ENCODE measurements at places on chromosomes 3 and 15. TPM values are rescaled to one million over a fixed set of nuclear protein-coding genes. Genes with fewer than 3 reads are reported as not detected.

DNA sequence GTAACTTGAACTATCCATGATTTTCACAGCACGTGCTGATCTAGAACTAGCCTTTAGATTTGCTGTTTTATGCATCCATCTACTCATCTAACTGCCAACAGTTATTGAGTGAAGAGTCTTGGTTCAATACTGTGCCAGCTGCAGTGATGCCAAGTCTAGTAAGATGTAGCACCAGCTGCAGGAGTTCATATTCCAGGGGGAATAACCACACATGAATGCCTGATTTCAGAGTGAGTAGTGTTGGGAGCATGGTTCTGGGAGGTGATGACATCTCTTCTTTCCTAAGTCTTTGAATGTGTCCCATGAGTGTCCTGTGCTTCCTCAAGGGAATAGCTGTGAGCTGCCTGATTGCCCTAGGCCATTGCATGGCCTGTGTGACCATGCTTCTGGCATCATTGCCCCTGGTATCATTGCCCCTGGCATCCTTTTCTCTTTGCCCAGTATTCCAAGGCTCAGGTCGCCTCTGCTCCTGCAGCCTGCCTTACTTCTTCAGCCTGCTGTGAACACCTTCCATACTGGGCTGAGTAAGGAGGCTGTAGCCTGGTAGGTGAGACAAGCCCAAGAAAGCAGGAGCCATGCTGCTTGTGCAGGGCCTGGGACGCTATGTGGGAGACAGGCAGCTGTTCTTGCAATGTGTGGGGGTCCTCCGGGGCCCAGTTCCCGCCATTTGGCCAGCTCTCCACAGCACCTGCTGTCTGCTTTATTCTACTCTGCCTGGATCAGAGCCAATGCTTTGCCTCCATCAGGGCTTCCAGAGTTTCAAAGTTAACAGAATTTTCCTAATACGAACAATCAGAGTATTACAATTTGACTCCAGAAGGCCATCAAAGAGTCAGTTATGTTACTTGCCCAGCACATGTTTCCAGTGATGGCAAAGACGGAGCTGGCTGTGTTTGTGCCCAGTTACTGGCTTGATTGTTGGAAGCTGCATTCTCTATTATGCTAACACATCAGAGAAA is 73.2 kb downstream of the CLSTN2 start:
- no peak for DNase-seq

DNA sequence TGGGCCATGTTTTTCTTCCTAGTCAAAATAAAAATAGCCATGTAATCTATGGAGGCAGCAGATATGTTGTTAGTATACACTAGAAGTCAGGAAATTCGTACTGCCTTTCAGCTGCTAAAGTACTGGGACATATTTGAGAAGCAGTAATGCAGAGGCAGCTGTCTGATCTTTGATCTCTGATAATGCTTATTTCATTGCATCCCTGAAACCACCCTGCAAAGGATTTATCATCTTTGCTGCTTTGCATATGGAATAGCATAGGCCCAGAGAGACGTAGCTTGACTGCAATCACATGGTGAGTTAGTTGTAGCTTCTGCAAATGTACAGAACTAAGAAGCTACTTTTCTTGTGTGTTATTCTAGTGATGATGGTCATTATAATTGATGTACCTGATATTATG is 52.4 kb downstream of the RBM6 start:
- no peak for DNase-seq

The SLC24A5 gene
- not detected for polyA plus RNA-seq

GRCh38 chr3:138079901-138080300 is 35.5 kb downstream of the DZIP1L start:
- DNase-seq, result no peak

DNA sequence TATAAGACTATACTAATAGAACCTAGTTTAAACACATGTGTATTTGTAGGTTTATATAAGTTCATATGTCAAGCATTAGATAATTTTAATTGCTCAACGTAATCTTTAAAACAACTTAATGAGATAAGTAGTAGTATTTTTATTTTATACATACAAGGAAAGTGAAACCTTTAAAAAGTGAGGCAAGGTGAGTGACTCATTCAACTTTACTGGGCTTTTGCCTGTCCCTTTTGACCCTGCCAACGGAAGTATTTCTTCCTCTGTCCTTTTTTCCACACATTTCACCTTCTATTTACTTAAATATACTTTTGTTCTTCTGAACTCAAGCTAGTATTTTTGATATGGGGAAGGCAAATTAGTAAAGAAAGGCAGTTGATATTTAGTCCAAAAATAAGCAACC is 78.5 kb downstream of the KBTBD8 start:
- no peak for DNase-seq

The ACAN gene
- 2.8 TPM for polyA plus RNA-seq

The CCDC33 gene
- not detected for polyA plus RNA-seq

The MYLK gene
- polyA plus RNA-seq, result 25.3 TPM

DNA sequence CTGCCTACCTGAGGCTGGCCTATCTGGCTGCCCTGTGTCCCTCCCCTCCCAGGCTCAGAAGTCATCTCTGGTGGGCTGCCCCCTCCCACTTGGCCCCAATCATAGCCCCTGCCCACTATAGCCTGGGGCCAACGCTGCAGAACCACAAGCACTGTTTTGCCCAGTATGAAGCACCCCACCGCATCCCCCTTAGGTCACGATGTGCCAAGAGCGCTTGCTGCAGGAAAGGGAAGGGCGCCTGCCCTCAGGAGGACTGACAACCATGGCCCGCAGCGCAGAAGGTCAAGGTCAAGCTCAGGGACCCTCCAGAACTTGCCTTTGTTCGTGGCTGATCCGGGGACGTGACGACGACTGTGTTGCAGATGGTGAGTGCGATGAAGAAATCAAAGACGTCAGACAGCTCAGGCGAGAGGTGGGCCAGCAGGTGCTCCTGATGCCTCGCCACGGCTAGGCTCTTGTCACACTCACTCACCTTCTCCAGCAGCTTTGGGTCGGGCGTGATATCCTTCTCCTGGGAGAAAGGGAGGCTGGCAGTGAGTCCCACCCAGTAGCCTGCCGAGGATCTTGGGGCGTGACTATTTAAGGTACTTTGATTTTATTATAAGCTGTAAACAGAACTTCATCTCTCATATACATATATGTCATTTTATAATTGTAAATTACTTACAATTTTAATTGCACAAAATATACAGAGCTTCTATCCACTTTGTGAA is 146.6 kb downstream of the ATP10A start:
- peak; percentile 33 for DNase-seq

The AGBL1 gene
- not detected for polyA plus RNA-seq

GRCh38 chr15:67762610-67763368 is 62.5 kb upstream of the SKOR1 start:
- DNase-seq, result no peak

DNA sequence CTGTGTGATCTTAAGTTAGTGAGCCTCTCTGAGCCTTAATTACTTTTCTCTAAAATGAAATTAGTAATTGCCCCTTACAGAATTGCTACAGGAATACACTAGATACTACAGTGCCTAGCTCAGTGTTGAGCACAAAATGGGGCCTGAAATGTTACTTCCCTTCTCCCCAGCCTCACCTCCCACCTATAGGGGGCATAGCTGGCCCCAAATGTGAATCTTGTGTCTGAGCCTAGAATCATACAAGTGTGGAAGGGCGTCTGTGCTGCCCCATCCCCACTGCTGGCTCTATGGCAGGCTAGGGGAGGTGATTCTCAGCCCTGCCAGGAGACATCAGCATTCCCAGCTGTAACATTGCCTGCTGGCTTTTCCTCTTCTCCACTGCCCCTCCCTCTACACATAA is 42.7 kb downstream of the IFT122 start:
- DNase-seq, result no peak

- DNase-seq, result peak; percentile 20
Measured at GRCh38 chr3:62051506-62051905, 321.8 kb downstream of the FEZF2 start.

The SNX22 gene
- 1.1 TPM for polyA plus RNA-seq

DNA sequence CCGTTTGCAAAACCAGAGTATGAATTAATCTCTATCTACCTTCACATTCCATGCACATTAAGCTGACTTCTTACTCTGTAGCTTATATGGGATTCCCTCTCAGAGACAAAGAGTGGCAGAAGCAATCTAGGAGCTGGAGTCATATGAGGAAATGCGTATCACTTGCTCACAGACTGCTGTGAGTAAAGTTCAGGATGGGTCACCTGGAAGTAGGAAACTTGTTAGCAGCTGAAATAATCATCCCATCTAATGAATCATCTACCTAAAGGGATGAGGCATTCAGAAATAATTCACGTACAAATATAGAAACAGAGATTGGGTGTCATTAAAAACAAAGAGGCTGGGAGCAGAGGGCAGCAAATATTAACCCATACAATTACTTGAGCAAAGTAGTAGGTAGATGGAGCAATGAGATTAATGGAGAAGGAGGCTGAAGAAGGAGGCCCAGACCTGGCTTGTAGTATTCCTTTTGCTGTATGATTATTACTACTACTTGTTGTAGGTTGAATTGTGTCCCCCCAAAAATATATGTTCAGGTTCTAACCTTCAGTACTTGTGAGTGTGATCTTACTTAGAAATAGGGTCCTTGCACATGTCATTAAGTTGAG is 866.3 kb downstream of the ROBO2 start:
- no peak for DNase-seq

The NAA80 gene
- polyA plus RNA-seq, result 8.7 TPM

DNA sequence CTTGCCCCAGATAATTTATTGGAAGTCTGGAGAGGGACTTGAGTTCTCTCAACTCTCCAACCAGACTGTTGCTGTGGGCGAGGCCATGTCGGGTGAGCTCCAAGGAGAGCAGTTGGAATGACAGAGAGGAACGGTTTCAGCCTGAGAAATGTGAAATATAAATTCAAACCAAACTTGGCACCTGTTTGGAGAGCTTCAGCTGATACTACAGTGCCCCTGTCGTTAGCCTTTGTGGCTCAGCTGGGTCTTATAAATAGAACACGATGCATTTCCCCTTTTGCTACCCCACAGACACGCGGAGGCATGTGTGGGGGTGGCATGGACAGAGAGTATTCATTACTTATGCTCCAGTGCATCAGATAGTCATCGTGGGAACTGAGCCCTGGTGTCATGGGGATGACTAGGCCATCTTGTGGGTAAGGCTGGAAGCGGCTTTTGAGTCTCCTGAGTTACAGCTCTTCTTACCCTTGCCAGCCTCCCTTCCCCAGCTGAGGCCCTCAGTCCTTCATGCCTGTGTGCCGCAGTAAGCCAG is 15.6 kb downstream of the SMAD3 start:
- peak; percentile 67 for DNase-seq

The PLSCR2 gene
- not detected for polyA plus RNA-seq

DNA sequence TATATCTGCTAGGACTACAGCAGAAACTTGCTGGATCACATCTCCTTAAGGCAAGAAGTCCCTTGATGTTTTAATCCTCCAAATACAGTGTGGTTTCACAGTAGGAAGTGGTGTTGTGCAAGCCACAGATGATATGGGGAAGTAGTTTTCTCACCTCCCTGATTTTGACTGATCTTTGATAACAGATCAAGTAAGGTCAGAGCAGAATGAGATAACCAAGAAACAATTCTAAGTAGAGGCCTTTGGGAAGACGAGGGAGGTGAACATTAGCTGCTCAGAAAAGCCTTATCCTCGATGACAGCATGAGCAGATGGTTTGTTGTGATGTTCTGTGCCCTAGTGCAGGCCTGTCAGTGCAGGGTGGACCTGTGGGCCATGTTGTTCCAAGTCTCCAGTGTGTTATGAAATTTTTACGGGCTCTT is 61.3 kb downstream of the RIOX2 start:
- no peak for DNase-seq

DNA sequence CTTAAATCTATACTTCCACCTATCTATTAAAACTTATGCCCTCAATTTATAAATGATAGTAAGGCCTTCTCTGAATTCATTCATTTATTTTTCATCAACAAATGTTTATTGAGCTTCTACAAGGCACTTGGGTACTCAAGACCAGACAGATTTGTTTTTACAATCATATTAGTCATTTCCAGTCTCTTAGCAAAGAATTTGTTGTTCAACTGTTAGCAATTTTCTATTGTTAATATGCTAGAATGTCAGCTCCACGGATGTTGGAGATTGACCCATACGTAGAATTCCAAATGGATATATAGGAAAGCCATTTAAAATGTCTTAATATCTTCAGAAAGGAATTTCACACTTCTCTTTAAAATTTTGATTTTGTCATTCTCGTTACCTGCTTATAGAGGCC is 36.7 kb downstream of the ZBTB38 start:
- no peak for DNase-seq

The GOLGA6L10 gene
- 0.45 TPM for polyA plus RNA-seq

- no peak for DNase-seq
Measured at GRCh38 chr3:51828297-51828696, 33.1 kb upstream of the IQCF2 start.

The GLDN gene
- polyA plus RNA-seq, result 0.71 TPM

Data from kidney (tissue), 22 donors.